ENCODE measurements at places on chromosomes 12 and 14. TPM values are rescaled to one million over a fixed set of nuclear protein-coding genes. Genes with fewer than 3 reads are reported as not detected.

NR1H4 gene
- total RNA-seq, result 2.9 TPM

SOX5 gene
- 10.4 TPM for total RNA-seq

ASCL1 gene
- not detected for total RNA-seq

SRP54 gene
- 38.2 TPM for total RNA-seq

TGFB3 gene
- total RNA-seq, result 23.6 TPM

TAS2R50 gene
- 3.1 TPM for total RNA-seq

LTB4R gene
- total RNA-seq, result 3.6 TPM

SMIM41 gene
- total RNA-seq, result 0.26 TPM

LRFN5 gene
- 4.9 TPM for total RNA-seq

PRICKLE1 gene
- 4.7 TPM for total RNA-seq

AKT1 gene
- total RNA-seq, result 74.2 TPM

RNASE7 gene
- 1.0 TPM for total RNA-seq

VDR gene
- 1.3 TPM for total RNA-seq

CACNA1C gene
- 4.4 TPM for total RNA-seq

FANCM gene
- 4.3 TPM for total RNA-seq

GRCh38 chr14:73741876-73742519, 27.8 kb upstream of the PNMA1 start:
- no peak for DNase-seq

DNA sequence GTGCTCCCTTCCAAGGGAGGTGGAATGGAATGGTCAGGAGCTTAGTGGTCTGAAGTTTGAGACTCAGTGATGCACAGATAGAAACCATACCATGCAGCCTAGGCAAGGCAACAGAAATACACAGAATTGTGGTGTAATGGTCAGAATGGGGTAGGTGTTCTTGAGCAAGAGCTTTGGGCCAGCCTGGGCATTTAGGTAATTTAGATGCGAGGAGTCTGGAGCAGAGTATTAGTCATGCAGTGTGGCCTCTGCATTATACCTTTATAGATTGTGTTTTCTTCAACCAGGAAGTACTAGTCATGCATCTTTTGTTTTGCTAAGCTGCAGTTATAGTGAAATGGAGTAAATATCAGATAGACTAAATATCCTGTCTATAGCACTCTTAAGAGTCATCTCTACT, 118.3 kb downstream of the DAAM1 start:
- DNase-seq, result no peak

DNA sequence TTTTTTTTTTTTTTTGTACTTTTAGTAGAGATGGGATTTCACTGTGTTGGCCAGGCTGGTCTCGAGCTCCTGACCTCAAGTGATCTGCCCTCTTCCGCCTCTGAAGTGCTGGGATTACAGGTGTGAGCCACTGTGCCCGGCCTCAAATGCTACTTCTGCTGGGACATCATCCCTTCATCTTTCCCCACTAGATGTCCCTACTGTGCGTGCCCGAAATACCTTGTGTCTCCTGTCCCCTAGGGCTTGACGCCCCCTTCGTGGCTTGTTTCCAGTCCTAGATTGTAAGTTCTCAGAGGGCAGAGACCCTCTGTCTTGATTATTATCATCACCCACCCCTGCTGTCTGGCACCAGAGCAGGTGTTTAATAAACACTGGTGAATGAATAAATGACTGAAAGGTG, 14.9 kb downstream of the CCDC63 start:
- DNase-seq, result no peak

DNA sequence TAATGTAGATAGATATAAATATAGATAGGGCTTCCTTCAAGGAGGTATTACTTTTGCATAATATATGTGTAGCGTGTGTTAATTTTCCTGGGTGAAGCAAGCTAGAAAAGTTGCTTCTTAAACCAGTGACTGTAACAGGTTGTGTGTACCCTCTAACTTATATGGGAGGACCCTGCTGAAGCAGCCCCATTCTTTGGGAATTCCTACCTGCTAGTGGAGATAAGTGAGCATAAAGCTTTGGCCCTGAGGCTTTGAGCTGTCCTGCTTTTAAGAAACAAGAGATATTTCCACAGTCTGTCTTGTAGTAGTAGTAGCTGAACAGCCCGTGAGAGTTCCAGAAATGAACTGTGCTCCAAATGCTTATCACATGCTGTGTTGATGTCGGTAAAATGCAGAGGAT, 8.6 kb downstream of the RMST start:
- no peak for DNase-seq

- DNase-seq, result no peak
These were observed 19.3 kb downstream of the CHD8 start for GRCh38 chr14:21436567-21437062.

DNA sequence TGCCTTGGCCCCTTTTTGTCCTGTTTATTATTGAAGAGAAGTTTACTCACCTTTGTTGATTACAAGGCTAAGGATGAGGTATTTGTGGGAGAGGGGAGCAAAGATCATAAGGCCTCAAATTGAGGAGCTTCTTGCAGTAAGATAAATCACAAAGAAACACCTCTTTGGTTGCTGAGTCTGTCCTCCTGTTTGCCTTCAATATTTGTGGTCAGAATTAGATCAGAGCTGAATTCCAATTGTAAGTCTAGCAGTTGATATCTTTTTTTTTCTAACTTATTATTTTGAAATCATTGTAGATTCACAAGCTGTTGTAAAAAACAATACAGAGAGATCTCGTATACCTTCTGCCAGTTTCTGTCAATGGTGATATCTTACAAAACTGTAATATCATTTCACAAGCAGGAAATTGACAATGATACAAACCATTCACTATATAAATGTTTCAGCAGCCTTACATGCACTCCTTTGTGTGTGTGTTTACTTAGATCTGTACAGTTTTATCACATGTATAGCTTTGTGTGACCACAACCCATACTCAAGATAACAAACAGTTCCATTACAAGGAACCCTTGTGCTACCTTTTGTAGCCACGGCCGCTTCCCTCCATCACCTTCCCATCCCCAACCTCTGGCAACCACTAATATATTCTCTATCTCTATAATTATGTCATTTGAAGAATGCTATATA, 97.4 kb downstream of the KICS2 start:
- DNase-seq, result no peak

DNA sequence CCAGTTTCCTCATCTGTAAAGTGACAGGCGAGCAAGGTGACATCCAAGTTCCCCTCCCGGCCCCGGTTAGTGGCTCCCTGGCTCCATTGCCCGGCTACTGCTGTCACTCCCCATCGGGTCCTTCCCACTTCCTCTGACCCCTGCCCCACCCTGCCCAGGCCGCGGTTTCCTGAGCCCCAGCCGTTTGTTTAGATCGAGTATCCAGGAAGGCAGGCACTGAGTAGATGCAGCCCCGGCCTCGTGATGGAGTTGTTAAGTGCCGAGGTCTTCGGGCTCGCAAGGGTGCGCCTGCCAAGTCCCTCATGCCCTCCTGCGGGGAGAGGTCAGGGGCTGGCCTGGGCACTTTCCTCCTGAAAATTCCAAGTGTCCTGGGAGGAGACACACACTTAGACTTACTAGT, 55.4 kb downstream of the TEAD4 start:
- DNase-seq, result no peak

- no peak for DNase-seq
These were observed 76.0 kb downstream of the PRIMA1 start for GRCh38 chr14:93712079-93712837.

- DNase-seq, result no peak
These were observed 36.2 kb upstream of the TMEM260 start for GRCh38 chr14:56543436-56543835.

- no peak for DNase-seq
These were observed 624.1 kb upstream of the FOXG1 start for GRCh38 chr14:28142400-28143015.

- no peak for DNase-seq
These were observed 11.5 kb upstream of the IL22 start for GRCh38 chr12:68264857-68265256.

DNA sequence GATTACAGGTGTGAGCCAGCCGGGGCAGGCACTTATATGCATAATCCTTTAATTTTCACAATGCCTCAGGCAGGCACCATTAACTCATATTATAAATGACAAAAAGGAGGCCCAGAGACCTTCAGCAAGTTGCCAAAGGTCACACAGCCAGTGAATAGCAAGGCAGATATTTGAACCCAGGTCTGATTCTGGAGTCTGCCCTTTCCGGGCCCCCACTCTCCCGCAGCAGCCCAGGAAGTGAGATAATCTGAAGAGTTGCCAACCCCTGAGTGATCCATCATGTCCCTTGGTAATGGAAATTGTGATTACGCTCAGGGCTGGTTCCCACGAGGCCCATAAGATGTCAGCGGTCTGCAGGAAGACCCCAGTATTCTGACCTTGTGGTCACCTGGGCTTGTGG, 95.3 kb upstream of the MED13L start:
- DNase-seq, result no peak

DNA sequence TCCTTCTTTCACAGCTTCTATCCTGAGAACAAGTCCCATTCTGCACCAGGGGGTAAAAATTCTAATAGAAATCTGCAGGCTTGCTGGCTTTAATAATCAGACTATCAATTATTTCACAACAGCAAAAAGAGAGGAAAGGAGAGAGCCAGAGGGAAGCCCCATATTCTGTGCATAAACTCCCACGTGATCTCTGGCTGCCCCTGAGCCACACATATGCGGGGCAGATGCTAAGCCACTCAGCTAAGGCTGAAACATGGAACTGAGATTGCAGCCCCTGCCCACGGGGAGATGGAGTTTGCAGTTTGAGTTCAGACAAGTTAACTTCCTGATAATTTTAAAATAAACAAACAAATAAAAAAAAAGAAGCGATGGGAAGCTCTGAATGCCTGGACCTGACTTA, 254.4 kb upstream of the CCDC196 start:
- DNase-seq, result no peak

GRCh38 chr12:1122786-1123185, 131.8 kb downstream of the ERC1 start:
- no peak for DNase-seq

GRCh38 chr12:14841761-14842160, 1.6 kb downstream of the ART4 start:
- peak; percentile 71 for DNase-seq

GRCh38 chr12:83158613-83159207, 472.0 kb downstream of the TMTC2 start:
- DNase-seq, result no peak

DNA sequence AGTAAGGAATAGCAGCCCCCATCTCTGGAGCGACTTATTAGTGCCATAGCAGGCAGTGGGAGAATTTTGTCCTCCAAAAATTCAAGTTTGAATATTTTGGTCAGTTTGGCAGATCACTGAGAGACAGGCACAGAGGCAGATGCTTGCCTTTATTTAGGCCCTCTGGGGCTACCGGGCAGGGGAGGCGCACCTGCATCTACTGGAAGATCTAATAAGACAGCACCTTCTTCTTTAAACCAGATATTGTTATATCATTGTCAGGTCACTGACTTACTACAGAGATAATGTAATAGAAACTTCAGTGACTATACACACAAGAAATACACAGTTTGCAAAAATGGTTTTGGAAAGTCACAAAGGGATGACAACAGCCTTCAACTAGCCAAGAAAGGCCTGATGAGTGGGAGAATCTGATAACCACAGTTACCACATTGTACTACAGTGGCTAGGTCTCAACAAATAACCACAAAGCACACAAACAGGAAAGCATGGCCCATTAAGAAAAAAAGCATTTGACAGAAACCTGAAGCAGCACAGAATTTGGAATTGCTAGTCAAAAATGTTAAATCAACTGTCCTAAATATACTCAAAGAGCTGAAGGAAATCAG, 56.8 kb downstream of the CDK17 start:
- DNase-seq, result no peak

- peak; percentile 78 for DNase-seq
These were observed 823 bp downstream of the ATG2B start for GRCh38 chr14:96362071-96362964.

GRCh38 chr14:63551332-63551731, 8.2 kb upstream of the PPP2R5E start:
- no peak for DNase-seq

DNA sequence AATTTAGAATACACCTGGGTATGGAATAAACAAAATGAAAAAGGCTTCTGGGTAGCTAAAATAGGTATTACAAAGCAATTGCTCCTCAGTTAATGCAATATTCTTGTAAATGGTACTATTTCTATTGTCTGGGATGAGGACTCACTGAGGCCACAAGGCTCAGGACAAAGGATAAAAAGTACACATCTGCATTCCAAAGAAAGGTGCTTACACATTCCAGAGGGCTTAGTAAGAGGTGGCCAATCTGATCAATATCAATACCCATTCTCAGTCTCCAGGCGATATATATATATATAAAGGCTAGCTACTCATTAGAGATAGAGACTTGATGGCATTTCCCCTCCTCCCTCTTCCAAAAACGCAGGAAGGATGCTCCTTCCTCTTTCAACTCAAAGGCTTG, 43.8 kb downstream of the ATXN7L3B start:
- no peak for DNase-seq

- DNase-seq, result no peak
These were observed at the start of gene ZDHHC22 for GRCh38 chr14:77141214-77142004. Gene ZDHHC22, minus strand, starts transcription at chr14:77141791. Its CDS starts 2,053 bp downstream, at chr14:77139738.

- DNase-seq, result no peak
These were observed 24.8 kb upstream of the NOVA1 start for GRCh38 chr14:26622611-26623010.

GRCh38 chr12:2163177-2163941, 110.6 kb downstream of the CACNA1C start:
- peak; percentile 44 for DNase-seq

DNA sequence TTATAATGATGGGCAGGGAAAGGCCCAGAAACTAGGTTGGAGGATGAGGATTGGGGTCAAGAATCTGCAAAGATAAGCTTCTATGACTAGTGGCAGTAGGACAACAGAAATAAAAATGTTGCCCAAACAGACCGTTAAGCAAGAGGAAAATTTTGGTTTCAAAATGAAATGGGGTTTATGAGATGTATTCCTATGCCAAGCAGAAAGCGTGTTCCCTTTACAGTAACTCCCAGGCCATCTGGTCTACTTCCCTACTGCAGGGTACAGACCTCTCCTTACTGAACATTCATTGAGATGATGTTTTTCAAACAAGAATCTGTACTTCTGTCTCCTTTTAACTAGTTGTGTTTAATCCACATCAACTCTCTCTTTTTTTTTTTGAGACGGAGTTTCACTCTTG, 20.4 kb upstream of the TMEM229B start:
- DNase-seq, result no peak

GRCh38 chr12:103806803-103807202, 34.2 kb downstream of the NT5DC3 start:
- peak; percentile 24 for DNase-seq

- no peak for DNase-seq
These were observed 2.1 kb downstream of the RNASE13 start for GRCh38 chr14:21032326-21033132.

DNA sequence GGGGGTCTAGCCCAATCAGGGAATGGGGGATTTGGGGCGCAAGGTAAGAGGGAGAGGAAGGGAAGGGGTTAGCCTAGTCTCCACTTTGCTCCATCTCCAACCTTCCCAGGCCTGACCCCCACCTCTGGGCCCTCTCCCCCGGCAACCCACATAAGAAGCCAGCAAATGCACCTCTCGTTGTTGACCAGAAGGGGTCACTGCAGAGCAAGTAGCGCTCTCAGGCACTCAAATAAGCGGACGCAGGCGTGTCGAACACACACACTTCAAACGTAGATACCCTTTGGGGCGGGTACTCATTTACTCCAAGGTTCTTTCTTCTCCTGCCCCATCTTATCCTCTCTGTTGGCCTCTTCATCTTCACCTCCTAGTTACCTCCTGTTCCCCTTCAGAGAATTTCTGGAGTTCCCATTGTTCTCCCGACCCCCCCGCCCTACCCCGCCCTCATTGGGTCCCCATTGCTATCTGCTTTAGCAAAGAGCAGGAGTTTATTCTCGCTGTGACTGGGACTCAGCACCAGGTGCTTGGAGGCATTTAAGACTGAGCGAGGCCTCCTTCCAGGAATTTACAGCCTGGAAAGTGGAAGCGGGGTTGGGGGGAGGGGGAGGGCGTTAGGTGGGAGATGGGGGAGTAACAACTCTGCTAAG, 1.5 kb upstream of the SRRM4 start:
- peak; percentile 51 for DNase-seq

GRCh38 chr14:21257394-21257909, 11.8 kb downstream of the HNRNPC start:
- DNase-seq, result no peak
